Effector memory CD4-positive, alpha-beta T cell (primary cell): ENCODE measurements at places on chromosomes 2 and 18.
A peak's percentile ranks its signal among the peaks of the same experiment; 100 is the strongest.

DNA sequence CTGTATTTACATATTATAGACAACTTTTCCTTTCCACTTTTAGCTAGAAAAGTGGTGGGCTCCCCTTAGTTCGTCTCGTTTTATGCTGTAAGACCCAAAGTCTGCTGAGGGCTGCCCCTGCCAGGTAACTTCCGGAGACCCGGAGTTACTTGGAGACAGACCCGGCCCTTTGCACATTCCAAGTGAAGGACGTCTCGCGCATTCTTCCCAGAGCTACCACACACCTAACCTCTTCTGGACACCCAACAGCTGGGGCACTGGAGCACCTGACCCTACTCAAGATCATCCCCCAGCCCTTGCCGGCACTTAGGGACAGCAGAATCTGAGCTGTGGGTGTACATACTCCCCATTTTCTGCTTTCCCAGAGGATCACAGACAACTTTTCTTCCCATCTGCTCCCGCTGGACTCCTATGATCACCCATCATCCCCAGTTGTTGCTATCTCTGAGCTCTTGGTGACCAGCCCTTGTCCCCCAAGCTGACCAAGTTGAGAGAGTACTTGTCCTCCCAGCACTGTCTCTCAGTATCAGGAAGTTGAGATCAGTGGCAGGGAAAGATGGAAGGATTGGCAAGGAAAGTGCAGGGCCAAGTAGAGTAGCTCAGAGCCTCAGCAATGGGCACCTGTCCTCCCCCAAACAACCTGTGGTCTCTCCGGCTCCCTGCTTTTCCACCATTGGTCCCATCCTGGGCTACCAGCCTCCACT is 8.4 kb upstream of the SATB2 start:
- H3K27me3 ChIP-seq = peaks cover 97% of the 10 kb centered on the region
- no peak overlapping the region for H3K4me3 ChIP-seq
- no peak for DNase-seq
- H3K4me1 ChIP-seq = peaks cover 34% of the 10 kb centered on the region

GRCh38 chr18:55497825-55498403 is 90.1 kb downstream of the TCF4 start:
- H3K27ac ChIP-seq = no peak overlapping the region
- H3K27me3 ChIP-seq = no peaks in the 10 kb centered on the region
- H3K4me1 ChIP-seq = no peaks in the 10 kb centered on the region
- no peak overlapping the region for H3K4me3 ChIP-seq

DNA sequence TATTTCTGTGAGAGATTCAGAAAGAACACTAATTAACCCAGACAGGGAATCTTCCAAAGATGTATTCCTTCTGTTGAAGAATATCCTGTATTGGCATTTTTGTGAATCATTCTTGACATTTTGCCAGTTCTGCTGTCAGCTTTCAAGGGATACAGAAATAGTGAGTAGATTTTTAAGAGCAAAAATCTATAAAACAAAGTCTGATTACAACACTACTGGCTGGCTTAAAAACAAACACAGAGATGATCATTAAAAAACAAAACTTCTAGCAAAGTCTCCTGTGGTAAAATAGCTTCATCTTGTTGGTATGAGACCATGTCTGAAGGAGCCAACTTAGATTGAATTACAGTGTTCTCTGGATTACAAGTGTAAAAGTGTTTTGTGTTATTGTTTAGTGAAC is 866.3 kb upstream of the KLHL29 start:
- H3K27ac ChIP-seq = no peak overlapping the region
- H3K4me3 ChIP-seq = no peak overlapping the region
- DNase-seq = no peak
- no peaks in the 10 kb centered on the region for H3K36me3 ChIP-seq
- H3K27me3 ChIP-seq = no peaks in the 10 kb centered on the region

DNA sequence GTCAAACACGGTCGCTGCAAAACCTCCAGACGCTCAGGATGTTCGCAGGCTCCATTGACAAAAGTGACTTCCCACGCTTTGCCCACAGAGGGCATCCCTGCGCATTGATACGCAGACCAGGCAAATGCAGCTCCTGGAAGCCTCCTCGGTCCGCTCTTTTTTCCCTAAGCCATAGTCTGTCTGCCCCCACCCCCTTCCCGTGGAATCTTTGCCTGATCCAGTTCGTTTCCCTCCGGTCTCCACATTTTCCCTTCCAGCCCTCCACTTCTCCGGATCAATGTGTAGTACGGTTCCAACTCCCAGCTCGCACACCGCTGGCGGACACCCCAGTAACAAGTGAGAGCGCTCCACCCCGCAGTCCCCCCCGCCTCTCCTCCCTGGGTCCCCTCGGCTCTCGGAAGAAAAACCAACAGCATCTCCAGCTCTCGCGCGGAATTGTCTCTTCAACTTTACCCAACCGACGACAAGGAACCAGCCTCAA is at the start of gene DCC:
DCC (plus strand) TSS at position 307 of the 481 bp plus-strand sequence. CDS start 591 bp downstream, outside the sequence.
- no peaks in the 10 kb centered on the region for H3K27me3 ChIP-seq
- no peaks in the 10 kb centered on the region for H3K36me3 ChIP-seq
- DNase-seq = no peak

DNA sequence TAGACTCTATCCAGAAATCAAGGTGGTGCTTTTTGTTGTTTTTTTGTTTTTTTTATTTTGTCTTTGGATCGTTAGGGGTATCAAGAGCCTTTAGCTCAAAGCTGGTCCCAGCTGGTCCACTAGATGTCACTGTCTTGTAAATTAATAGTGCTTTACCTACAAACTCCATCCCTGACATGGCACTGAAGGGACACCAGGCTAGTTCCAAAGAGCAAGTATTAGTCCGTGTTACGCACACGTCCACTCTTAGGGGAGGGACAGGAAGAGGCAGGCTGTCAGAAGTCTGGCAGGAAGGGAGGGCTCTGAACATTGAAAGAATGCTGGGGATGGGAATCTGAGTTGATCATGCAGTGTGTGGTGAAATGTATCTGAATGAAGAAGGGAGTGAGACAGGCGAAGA is 85.9 kb upstream of the CCBE1 start:
- H3K36me3 ChIP-seq = no peaks in the 10 kb centered on the region
- no peak overlapping the region for H3K4me3 ChIP-seq
- H3K27me3 ChIP-seq = no peaks in the 10 kb centered on the region
- DNase-seq = no peak

GRCh38 chr18:49813069-49813318 is 339 bp downstream of the ACAA2 start:
- peaks cover 11% of the 10 kb centered on the region for H3K4me1 ChIP-seq
- peak overlapping the region; percentile 74 for H3K4me3 ChIP-seq
- peak overlapping the region; percentile 83 for H3K27ac ChIP-seq
- no peaks in the 10 kb centered on the region for H3K27me3 ChIP-seq
- no peak for DNase-seq
- H3K36me3 ChIP-seq = no peaks in the 10 kb centered on the region

DNA sequence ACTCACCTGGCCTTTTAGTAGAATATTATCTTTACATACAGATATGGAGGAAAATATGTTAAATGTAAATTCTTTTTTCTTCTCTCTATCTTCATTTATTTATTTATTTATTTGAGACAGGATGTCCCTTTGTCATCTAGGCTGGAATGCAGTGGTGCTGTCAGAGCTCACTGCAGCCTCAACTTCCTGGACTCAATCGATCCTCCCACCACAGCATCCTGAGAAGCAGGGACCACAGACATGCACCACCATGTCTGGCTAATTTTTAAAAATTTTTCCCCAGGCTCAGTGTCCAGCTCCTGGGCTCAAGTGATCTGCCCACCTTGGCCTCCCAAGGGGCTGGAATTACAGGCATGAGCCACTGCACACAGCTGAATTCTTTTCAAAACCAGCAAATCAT is 20.3 kb downstream of the KYNU start:
- H3K27me3 ChIP-seq = no peaks in the 10 kb centered on the region
- no peak overlapping the region for H3K4me3 ChIP-seq
- no peaks in the 10 kb centered on the region for H3K36me3 ChIP-seq
- no peaks in the 10 kb centered on the region for H3K4me1 ChIP-seq

DNA sequence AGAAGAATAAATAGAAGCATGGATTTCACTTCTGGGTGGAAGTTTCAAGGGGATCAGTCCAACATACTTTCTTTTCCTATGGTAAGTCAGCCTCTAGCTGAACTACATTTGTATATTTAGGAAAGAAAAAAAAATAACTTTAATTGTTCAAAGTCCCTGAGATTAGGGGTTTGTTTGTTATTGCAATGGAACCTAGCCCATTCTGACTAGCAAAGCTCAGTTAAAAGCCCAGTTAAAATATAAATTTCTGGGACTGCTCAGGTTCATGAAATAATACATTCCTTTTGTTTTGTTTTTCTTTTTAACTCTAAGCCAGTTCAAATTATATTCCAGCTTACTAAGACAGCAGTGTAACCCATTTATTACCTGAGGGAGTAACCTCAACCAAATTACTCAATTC is 2069.6 kb upstream of the CELF4 start:
- no peaks in the 10 kb centered on the region for H3K36me3 ChIP-seq
- H3K27ac ChIP-seq = no peak overlapping the region
- H3K4me1 ChIP-seq = no peaks in the 10 kb centered on the region
- no peak for DNase-seq

DNA sequence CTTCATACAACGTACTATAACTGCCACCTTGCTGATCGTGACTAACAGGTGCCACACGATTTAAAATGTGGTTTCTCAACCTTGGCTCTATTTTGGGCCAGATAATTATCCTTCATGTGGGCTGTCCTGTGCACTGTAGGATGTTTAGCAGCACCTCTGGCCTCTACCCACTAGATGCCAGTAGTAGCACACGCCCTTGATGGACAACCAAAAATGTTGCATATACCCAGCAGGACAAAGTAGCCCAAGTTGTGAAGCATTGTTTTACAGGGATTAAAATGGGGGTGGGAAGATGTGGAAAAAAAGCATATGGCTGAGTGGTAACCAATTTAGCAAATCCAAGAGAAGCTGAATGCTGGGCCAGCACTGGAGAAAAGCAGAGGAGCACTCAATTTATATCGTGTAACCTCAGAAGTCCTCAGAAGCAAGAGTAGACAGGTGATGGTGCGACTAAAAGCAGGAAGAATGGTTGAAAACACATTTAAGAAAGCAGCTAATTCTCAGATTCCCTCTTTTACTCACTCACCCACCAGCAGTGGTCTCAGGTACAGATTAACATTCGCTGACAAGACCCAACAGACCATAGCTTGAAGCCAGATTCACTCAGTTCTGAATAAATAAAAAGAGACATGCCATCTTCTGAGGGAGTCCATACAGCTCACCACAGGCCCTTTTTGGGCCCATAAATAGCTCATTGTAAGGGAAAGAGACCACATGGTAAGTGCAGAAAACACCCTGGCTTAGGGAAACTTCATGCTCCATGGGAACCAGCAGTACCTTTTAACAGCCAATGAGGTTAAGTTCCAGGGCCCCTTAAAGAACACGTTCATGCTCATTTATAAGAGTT is 50.6 kb downstream of the RAPH1 start:
- H3K27ac ChIP-seq = no peak overlapping the region
- no peaks in the 10 kb centered on the region for H3K36me3 ChIP-seq
- no peaks in the 10 kb centered on the region for H3K27me3 ChIP-seq
- no peak overlapping the region for H3K4me3 ChIP-seq
- no peaks in the 10 kb centered on the region for H3K4me1 ChIP-seq

DNA sequence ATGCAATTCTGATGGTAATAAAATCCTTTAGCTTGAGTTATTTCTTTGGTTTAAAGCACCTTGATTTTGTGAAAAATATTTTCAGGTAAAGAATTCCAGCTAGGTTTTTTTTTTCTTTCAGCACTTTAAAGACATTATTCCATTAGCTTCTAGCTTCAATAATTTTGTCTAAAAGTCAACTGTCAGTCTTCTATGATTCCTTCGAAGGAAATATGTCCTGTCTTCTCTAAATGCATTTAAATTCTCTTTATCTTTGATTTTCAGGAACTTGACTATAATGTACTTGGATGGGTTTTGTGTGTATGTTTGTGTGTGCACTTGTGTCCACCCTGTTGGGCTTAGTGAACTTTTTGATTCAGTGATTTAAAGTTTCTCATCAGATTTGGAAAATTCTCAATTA is 4.7 kb downstream of the LONRF2 start:
- H3K4me3 ChIP-seq = no peak overlapping the region
- H3K27ac ChIP-seq = no peak overlapping the region
- H3K27me3 ChIP-seq = peaks cover 6% of the 10 kb centered on the region
- H3K36me3 ChIP-seq = no peaks in the 10 kb centered on the region
- no peak for DNase-seq

- DNase-seq = no peak
- peaks cover 95% of the 10 kb centered on the region for H3K27me3 ChIP-seq
- no peak overlapping the region for H3K27ac ChIP-seq
- peaks cover 14% of the 10 kb centered on the region for H3K4me1 ChIP-seq
- no peaks in the 10 kb centered on the region for H3K36me3 ChIP-seq
Observed at GRCh38 chr2:176100547-176101140, 1.0 kb downstream of the HOXD12 start.

GRCh38 chr2:71586471-71586870 is 133.1 kb downstream of the DYSF start:
- H3K4me3 ChIP-seq = no peak overlapping the region
- no peak overlapping the region for H3K27ac ChIP-seq
- H3K4me1 ChIP-seq = no peaks in the 10 kb centered on the region
- DNase-seq = no peak
- no peaks in the 10 kb centered on the region for H3K36me3 ChIP-seq

GRCh38 chr2:12119841-12120240 is 373.4 kb downstream of the LPIN1 start:
- H3K27me3 ChIP-seq = no peaks in the 10 kb centered on the region
- no peak for DNase-seq
- no peak overlapping the region for H3K27ac ChIP-seq
- no peaks in the 10 kb centered on the region for H3K36me3 ChIP-seq
- no peak overlapping the region for H3K4me3 ChIP-seq
- no peaks in the 10 kb centered on the region for H3K4me1 ChIP-seq

DNA sequence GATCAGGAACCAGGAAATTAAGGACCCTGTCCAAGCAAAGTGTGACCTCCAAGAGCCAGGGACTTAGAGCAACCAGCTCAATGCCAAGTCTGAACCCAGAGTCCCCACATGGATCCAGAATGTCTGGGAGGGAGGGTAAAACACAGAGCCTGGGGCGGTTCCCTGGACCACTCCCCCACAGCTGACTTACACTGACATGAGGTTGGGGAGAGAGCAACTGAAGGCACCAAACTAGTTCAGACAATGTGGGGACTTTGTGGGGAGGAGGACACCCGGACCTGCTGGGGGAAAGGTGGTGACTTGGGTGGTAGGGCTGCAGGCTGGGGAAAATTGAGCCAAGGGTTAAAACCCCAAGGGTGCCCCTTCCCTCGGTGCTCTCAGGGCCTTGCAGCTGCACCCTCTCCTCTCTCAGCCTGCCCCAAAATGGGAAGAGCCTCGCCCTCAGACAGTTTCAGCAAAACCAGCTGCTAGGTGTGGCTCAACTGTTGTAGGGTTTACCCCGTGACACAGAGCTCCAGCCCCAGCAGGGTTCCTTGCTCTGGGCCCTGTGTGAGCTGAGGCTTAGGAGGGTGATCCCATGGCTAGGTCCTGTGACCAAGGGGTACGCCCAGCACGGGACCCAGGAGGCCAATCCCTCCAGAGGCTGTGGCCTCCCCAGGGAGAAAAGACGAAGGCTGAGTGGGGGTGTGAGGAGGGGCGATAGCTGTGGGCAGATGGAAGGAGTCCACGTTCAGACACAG is 28.6 kb downstream of the MARCO start:
- no peaks in the 10 kb centered on the region for H3K36me3 ChIP-seq
- H3K27me3 ChIP-seq = no peaks in the 10 kb centered on the region
- DNase-seq = no peak
- no peak overlapping the region for H3K4me3 ChIP-seq
